Body of pancreas (tissue), 4 donors: ENCODE measurements at places on chromosomes 16 and 17.

GRCh38 chr16:46975908-46976470 is 2.5 kb upstream of the DNAJA2 start:
- DNase-seq, result no peak

DNA sequence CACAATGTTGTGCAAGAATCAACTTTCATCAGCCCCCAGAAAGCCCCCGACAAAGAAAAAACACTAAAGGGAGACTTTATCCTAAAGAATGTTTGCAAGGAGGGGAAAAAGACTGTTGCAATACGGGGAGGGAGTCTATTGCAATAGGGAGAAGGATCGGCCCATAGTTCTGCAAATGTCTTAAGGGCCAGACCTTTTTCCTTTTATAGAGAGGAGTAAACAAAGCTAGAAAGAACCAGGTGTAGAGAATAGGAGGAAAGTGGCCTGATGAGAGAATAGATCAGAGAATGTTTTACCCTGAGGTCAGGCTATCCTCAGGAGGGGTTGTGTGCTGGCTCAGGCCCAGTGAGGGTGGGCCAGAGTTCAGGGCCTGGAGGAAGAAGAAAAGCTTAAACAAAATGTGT is 8.7 kb upstream of the CAVIN1 start:
- DNase-seq, result no peak

- DNase-seq, result no peak
Measured at GRCh38 chr16:20243731-20244281, 83.5 kb downstream of the GP2 start.

GRCh38 chr16:54808890-54809289 is 121.8 kb upstream of the IRX5 start:
- DNase-seq, result no peak
